HFFc6 (cell line): ENCODE measurements at places on chromosomes 16 and 17. TPM values are rescaled to one million over a fixed set of nuclear protein-coding genes. Genes with fewer than 3 reads are reported as not detected.

DNA sequence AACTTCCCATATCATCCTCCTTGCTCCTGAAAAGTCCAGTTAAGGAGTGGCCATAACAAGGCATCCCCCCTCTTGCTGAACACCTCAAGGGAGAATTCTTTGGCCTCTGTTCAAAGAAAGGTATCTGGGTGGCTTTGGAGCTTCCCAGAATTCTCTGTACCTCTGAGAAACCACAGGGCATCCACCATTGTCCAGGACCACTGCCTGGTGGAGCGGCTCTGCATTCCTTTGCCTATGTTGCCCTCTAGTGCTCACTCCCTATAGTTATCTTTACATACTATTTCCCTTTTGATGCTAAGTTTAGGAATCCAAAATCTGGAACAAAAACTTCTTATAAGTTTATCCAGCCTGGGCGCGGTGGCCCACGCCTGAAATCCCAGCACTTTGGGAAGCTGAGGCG lies 30.3 kb downstream of the CHD9NB start:
- peaks cover 12% of the 10 kb centered on the region for H3K4me1 ChIP-seq
- no peaks in the 10 kb centered on the region for H3K36me3 ChIP-seq

GRCh38 chr16:75627851-75628250 lies 4.8 kb upstream of the ADAT1 start:
- no peak overlapping the region for H3K4me3 ChIP-seq
- peaks cover 6% of the 10 kb centered on the region for H3K27me3 ChIP-seq
- H3K4me1 ChIP-seq: peaks cover 28% of the 10 kb centered on the region
- peaks cover 55% of the 10 kb centered on the region for H3K36me3 ChIP-seq

GRCh38 chr16:66832661-66833305 lies 2.0 kb upstream of the NAE1 start:
- H3K4me1 ChIP-seq: peaks cover 32% of the 10 kb centered on the region
- H3K4me3 ChIP-seq: no peak overlapping the region
- peak overlapping the region; percentile 12; the same call in 1 of the 2 replicates for H3K27ac ChIP-seq

DNA sequence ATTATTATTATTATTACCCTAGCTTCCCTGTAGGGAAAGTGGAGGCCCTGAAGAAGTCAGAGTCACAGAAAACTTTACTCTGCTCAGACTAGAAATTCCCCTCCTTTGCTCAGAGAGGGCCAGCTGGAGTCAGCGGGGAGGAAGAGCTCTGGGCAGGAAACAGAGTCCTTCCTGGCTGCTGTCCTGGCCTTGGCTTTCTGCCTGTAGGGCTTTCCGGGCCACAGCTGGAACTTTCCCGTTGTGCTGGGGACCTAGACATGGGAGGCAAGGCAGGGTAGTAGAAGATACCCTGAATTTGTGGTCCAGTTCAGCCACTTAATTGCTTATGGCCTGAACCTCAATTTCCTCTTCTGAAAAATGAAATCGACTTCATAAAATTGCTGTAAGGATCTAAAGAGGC lies 14.0 kb upstream of the CCL2 start:
- H3K27me3 ChIP-seq: no peaks in the 10 kb centered on the region
- no peak overlapping the region for H3K27ac ChIP-seq
- DNase-seq: no peak
- no peak overlapping the region for H3K4me3 ChIP-seq
- no peaks in the 10 kb centered on the region for H3K36me3 ChIP-seq
- H3K4me1 ChIP-seq: peaks cover 23% of the 10 kb centered on the region

UMOD gene
- not detected in 3 replicates for total RNA-seq
